ENCODE measurements at places on chromosomes 7 and 10. TPM values are rescaled to one million over a fixed set of nuclear protein-coding genes. Genes with fewer than 3 reads are reported as not detected.

The ATG9B gene
- 0.39 TPM for total RNA-seq

The GTF2IRD1 gene
- total RNA-seq, result 25.4 TPM

The GPR26 gene
- not detected for total RNA-seq

The AGBL3 gene
- total RNA-seq, result 1.5 TPM

The GRID1 gene
- total RNA-seq, result 0.22 TPM
